Tibial nerve (tissue), 4 donors: ENCODE measurements at places on chromosomes 6 and 20. TPM values are rescaled to one million over a fixed set of nuclear protein-coding genes. Genes with fewer than 3 reads are reported as not detected.

GRCh38 chr20:55160037-55160436, 684.6 kb downstream of the DOK5 start:
- no peaks in the 10 kb centered on the region for H3K27me3 ChIP-seq
- no peaks in the 10 kb centered on the region for H3K36me3 ChIP-seq
- H3K4me1 ChIP-seq = no peaks in the 10 kb centered on the region

DNA sequence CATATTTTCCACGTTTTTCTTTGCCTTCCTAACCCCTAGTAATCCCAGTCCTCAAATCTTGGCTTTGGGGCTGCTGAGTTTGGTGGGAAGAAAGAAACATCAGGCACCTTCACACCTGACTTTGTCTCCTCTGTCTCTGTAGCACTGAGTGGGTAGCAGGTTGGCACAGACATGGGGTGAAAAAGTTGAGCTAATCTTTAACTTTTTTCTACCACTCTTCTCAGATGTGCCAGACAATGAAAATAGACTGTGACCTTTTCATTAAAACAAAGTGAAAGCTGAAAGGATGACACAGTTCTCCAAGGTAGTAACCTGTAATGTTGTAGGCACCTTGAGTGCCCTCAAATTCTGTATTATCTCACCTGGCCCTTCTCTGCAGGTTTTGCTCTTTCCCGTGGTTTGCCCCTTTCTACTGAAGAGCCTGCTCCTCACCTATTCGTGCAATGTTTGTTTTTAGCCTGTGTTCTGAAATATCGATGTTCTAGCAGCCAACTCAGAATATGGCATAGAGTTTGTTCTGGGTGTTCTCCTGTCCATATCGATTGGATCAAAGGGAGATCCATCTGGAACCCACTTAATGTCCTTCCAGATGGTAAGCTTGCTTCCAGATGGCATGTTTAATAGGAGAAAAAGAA, 57.8 kb upstream of the ATXN1 start:
- DNase-seq = no peak
- H3K27me3 ChIP-seq = no peaks in the 10 kb centered on the region
- no peak overlapping the region for H3K27ac ChIP-seq
- H3K36me3 ChIP-seq = no peaks in the 10 kb centered on the region
- no peaks in the 10 kb centered on the region for H3K4me1 ChIP-seq

GRCh38 chr6:100456141-100456907, 8.4 kb downstream of the SIM1 start:
- H3K36me3 ChIP-seq = no peaks in the 10 kb centered on the region
- DNase-seq = no peak
- no peak overlapping the region for H3K4me3 ChIP-seq

- DNase-seq = no peak
- H3K27ac ChIP-seq = no peak overlapping the region
Measured at GRCh38 chr6:119676230-119676629, 326.7 kb upstream of the MAN1A1 start.

GJA10 gene
- not detected for total RNA-seq

WFDC10B gene
- not detected for total RNA-seq

GRCh38 chr6:14925025-14925698, 320.7 kb upstream of the JARID2 start:
- no peaks in the 10 kb centered on the region for H3K4me1 ChIP-seq
- no peaks in the 10 kb centered on the region for H3K27me3 ChIP-seq
- no peak overlapping the region for H3K27ac ChIP-seq
- no peaks in the 10 kb centered on the region for H3K36me3 ChIP-seq
- DNase-seq = no peak
- H3K4me3 ChIP-seq = no peak overlapping the region

GRCh38 chr6:75150685-75151412, 55.0 kb downstream of the COL12A1 start:
- no peak for DNase-seq
- no peak overlapping the region for H3K4me3 ChIP-seq
- no peaks in the 10 kb centered on the region for H3K36me3 ChIP-seq
- no peaks in the 10 kb centered on the region for H3K4me1 ChIP-seq
- H3K27me3 ChIP-seq = no peaks in the 10 kb centered on the region
- H3K27ac ChIP-seq = peak overlapping the region; percentile 29

DNA sequence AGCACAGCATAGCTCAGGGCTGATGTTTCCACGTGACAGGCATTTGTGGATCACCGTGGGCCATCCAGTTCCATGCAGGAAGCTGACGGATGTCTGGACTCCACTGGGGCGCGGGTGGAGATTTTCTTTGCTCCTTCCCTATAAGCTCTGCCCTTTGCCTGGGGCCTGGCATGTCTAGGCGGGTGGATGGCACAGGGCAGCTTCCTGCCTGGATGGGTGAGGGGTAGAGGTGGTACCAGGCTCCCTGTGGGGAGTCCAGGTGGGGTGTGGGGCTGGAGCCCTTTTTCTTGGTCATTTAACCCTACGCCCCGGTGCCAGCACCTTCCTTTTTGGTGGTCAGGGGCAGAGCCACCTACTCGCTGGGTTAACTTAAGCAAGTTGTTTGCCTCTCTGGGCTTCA, 10.4 kb downstream of the FAM110A start:
- H3K4me3 ChIP-seq = no peak overlapping the region
- DNase-seq = no peak
- peaks cover 47% of the 10 kb centered on the region for H3K27me3 ChIP-seq
- H3K36me3 ChIP-seq = no peaks in the 10 kb centered on the region
- H3K27ac ChIP-seq = no peak overlapping the region

GRCh38 chr6:55777469-55777868, 97.9 kb downstream of the BMP5 start:
- no peak for DNase-seq
- no peaks in the 10 kb centered on the region for H3K4me1 ChIP-seq
- H3K36me3 ChIP-seq = no peaks in the 10 kb centered on the region
- no peak overlapping the region for H3K4me3 ChIP-seq
- no peaks in the 10 kb centered on the region for H3K27me3 ChIP-seq

GRCh38 chr6:105678516-105678915, 275.6 kb upstream of the PREP start:
- DNase-seq = no peak
- no peak overlapping the region for H3K27ac ChIP-seq
- H3K36me3 ChIP-seq = no peaks in the 10 kb centered on the region
- H3K4me3 ChIP-seq = no peak overlapping the region
- no peaks in the 10 kb centered on the region for H3K27me3 ChIP-seq
